Stimulated activated CD4-positive, alpha-beta T cell treated with anti-CD3 and anti-CD28 coated beads, Interleukin-2, amount 100 ng/mL, for 4 hours (primary cell): ENCODE measurements at places on chromosomes 13 and 19.

- DNase-seq = no peak
These were observed 10.1 kb upstream of the ATP8B3 start for GRCh38 chr19:1822210-1822609.

DNA sequence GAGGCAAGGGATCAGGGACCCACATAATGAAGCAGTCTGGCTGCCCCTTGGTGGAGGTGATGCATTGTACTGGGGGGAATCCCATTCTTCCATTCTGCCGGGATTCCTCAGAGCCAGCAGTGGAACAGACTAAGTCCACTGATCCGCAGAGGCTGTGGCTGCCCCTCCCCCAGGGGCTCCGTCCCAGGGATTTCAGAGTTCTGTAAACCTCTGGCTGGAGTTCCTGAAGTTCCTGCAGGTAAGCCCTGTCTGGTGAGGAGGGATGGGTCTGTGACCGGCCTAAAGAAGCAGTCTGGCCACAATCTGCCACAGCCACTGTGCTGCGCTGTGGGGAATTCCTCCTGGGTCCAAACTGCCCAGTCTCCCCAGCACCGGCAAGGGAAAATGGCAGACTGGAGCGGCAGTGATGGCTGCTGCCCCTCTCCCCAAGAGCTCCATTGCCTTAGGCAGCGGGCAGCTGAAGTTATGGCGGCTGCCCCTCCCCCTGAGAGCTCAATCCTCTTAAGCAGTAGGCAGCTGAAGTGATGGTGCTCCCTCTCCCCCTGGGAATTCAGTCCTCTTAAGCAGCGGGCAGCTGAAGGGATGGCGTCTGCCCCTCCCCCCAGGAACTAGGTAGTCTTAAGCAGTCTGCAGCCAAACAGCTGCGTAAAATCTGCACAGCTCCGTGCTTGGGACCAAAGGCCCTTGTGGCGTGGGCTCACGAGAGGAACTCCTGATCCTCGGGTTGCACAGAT lies 155.7 kb downstream of the PCDH17 start:
- no peak for DNase-seq

DNA sequence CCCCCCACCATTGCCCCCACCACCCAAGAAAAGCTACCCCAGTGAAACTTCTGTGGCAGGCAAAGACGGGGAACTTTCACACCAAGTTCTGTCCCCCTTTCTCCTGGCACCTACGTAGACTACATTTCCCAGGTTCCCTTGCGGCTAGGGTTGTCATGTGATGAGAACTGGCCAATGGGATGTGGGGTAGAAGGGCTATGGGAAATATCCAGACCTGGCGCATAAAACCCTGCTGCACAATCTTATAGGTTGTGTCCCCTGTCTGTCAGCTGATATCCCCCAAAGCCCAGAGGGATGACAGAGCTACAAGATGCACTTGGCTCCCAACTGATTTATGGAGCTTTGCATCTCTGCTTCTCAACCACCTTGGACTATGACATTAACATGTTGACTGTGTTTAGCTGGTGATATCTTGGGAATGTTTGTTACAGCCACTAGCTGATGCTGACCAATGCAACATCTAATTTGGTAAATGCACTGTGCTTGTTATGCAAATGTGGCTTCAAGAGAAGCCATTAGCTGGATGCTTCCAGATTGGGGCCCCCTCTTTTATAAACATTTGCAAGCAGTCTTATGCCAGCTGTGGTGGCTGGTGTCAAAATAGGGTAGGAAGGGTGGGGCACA lies 6.1 kb downstream of the SH2D3A start:
- DNase-seq = no peak

DNA sequence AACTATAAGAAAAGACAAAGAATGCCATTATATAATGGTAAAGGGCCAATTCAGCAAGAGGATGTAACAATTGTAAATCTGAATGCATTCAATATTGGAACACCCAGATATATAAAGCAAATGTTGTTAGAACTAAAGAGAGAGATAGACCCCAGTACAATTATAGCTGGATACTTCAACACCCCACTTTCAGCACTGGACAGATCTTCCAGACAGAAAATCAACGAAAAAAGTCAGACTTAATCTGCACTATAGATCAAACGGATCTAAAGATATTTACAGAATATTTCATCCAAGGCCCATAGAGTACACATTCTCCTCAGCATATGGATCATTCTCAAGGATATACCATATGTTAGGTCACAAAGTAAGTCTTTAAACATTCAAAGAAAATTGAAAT lies 194.6 kb upstream of the DACH1 start:
- no peak for DNase-seq

GRCh38 chr13:106532111-106532929 lies 3.1 kb downstream of the EFNB2 start:
- no peak for DNase-seq

GRCh38 chr19:29880498-29881081 lies 61.4 kb upstream of the URI1 start:
- DNase-seq = no peak
